ENCODE measurements at places on chromosomes 3 and 15.

DNA sequence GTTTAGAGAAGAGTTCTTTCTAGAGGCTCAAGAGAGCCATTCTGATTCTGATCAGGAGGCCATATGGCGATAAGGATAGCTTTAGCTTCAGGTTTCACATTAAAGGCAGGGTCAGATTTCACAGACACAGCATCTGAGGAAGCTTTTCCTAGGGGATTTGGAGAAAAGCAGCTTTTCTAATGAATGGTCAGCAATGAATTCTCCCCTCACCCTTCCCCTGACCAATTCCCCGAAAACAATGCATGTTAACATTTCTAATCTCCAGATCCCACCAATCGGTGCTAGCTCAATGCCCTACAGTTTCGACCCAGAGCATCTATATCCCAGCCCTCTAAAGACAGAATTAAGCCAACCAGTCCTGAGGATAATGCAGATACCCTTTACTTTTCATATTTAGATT, 9.8 kb downstream of the AGBL1 start:
- DNase-seq = no peak

DNA sequence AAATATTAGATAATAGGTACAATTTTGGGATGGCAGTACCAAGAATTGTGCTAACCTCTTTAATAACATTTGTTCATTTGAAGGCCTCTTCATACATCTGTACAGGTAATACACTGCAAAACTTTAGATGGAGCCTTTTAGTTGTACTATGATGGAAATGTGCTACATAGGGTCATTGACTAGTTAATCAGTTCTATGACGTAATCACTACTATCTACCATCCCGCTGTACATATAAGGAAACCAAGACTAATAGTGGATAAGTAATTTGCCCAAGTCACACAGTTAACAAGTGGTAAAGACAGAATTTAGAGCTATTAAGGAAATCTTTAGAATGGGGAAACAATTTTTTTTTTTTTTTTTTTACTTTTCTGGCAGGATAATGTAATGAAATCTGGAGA, 521.3 kb downstream of the TUSC7 start:
- DNase-seq = no peak

GRCh38 chr3:183038221-183038620, 57.9 kb upstream of the DCUN1D1 start:
- DNase-seq = no peak

GRCh38 chr15:27776501-27776900, 322.6 kb downstream of the OCA2 start:
- no peak for DNase-seq

GRCh38 chr15:42742149-42742548, 5.2 kb upstream of the CDAN1 start:
- no peak for DNase-seq

- DNase-seq = no peak
These were observed 16.0 kb downstream of the UBE2E2 start for GRCh38 chr3:23219117-23219516.

DNA sequence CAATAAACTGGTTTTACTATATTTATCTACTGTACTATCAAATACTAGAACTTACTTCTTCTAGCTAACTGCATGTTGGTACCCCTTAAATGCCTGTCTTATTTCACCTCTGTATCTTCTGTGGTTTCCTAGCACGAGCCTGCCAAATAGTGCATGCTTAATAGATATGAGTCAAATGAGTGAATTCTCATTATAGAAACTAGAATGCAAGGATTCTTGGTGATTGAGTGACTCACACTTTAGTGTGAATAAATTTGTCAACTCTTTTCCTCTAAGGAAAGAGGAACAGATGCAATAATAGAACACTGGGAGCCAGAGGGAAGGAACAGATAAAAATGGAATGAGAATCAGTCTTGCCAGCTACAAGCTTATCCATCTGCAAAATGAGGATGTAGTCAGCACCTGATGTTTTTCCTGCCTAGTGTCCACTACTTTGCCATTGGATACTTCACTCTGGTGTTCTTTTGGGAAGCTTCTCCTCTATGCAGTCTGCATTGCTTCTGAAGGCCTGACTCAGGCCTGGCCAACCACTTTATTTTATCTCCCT, 189.1 kb upstream of the CADPS start:
- DNase-seq = no peak

DNA sequence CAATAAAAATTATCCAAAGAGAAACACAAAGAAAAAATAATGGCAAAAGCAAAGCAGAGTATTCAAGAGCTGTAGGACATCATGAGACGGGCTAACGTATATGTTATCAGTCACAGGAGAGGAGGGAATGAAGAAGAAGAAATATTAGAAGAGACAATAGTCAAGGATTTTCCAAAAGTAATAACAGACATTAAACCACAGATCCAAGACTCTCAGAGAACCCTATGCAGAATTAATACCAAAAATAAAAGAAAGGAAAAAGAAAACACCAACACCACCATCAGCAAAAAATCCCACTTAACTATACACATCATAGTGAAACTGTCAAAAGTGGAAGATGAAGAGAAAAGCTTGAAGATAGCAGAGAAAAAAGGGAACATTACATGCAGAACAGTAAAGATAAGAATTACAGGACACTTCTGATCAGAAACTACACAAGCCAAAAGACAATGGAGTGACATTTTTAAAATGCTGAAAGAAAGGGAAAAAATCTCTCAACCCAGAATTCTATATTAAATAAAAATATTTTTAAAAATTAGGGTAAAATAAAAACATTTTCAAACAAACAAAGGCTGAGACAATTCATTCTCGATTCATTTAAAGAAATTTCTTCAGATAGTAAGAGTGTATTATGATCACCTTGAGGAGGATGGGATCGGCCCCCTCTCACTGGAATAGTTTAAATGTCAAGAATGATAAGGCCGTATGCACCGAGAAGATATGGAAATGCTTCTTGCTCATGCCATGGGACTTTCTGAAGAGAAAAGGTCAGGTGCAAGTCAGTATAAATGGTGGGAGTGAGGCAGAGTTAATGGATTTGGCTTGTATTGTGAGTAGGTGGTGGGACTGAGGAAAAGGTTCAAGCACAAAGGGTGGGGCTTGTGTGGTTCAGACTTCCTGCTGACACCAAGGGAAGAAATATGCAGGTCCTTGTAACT, 28.5 kb downstream of the TM2D3 start:
- DNase-seq = no peak

GRCh38 chr15:84736375-84736774, 12.0 kb upstream of the ZNF592 start:
- DNase-seq = no peak

- no peak for DNase-seq
These were observed 306.8 kb downstream of the NTRK3 start for GRCh38 chr15:87949575-87950223.
